ENCODE measurements at places on chromosomes 3 and 15.

DNA sequence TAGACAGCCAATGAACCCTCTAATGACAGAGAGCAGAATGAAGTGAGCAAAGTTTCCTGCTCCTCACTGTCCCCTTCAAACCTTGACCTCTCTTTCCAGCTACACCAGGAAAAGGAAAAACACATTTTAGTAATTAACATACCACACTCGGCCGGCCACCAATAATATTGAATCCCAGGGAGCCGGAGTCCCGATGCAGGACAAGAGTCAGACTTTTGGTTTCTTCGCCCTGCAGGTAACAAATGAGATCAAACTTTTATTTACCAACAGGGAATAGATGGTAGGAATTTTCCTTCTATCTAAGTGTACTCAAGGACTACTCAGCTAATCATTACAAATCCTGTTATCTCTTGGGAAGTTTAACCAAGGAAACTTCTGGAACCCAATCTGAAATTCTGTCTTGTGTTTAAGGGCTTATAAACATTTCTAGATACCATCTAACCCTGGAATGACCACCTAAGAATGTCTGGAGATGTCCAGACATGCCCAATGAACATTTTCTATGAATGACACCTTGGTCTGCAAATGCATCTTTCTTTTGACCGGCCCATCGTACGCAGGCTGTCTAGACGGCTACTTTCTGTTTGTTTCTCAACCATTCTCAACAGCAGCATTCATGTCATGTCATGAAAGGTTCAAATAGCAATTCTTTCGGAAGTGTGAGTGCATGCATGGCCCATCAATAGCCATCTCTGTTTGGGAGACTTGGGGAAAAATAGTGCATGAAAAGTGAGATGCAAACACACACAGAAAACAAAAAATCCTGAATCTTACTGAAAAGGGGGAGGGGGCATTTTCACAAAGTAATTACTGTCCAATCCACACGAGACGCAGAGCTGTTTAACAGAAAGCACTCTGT is 16.1 kb downstream of the PDZRN3 start:
- no peak for DNase-seq

DNA sequence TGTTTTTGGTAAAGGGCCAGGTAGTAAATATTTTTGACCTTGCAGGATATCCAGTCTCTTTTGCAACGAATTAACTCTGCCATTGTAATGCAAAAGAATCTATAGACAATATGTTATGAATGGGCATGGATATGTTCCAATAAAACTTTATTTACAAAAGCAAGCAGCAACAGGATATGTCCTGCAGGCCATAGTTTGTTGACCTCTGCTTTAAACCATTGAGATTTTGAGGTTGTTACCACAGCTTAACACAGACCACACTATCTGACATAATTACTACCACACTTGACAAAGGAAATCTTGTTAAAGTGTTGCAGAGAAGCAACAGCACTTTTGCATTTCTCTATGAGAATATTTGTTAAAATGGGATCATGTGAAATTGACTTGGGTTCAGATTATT is 349.3 kb downstream of the ERC2 start:
- no peak for DNase-seq

DNA sequence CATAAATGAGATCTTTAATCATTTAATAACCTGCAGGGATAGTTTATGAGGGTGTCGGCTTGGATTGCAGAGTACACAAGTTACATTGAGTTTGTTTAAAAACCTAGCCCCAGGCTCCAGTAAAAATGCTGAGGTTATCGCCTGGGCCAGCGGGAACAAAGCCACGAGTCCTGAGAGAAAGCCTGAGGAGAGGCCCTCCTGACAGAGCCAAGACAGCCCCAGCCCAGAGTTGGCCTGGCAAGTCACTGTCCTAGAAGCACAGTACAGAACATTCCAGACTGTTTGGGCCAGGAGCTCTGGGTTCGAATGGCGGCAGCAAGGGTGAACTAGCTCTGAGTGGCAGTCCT is 32.4 kb downstream of the SEC61A1 start:
- DNase-seq, result no peak

DNA sequence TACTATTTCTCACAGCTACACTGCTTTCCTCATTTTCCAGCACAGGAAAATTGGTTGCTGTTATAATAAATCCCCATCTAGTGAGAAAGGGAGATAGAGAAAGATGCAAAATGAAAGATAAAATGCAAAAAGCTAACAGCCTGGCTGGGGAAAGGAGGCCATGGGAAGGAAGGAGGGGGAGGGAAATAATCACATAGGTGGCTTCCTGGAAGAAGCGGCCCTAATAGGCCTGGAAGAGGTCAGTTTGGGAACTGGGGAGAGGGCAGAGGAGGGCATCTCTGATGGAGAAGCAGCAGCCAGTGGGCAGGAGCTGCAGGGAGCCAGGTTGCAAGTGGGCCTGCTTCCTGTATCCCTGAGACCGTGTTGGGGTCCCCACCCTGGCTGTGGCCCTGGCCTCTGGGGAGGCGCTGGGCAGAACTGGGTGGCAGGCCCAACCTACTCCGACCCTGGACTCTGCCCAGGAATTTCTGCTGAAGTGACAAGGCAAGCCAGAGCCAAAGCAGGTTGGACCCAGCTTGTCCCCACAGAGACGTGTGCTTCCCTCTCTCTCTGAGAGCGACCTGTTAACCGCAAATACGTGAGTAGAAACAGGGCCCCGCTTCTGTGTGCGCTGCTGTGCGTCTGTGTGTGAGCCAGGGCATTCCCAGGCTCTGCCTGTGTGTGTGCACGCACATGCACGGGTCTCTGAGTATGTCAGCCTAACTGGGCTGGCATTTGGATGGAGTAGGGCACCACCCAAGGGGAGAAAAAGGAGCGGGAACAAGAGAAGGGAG is 1.9 kb downstream of the SLC28A1 start:
- no peak for DNase-seq

- no peak for DNase-seq
Measured at GRCh38 chr3:133296981-133297380, 102.9 kb upstream of the BFSP2 start.

- DNase-seq, result no peak
Measured at GRCh38 chr3:116886202-116886893, 176.8 kb downstream of the TUSC7 start.

Data from right hindlimb (tissue), 1 donor.